Stomach (tissue), 19 donors: ENCODE measurements at places on chromosomes 7 and 10. TPM values are rescaled to one million over a fixed set of nuclear protein-coding genes. Genes with fewer than 3 reads are reported as not detected.
A peak's percentile ranks its signal among the peaks of the same experiment; 100 is the strongest.

DNA sequence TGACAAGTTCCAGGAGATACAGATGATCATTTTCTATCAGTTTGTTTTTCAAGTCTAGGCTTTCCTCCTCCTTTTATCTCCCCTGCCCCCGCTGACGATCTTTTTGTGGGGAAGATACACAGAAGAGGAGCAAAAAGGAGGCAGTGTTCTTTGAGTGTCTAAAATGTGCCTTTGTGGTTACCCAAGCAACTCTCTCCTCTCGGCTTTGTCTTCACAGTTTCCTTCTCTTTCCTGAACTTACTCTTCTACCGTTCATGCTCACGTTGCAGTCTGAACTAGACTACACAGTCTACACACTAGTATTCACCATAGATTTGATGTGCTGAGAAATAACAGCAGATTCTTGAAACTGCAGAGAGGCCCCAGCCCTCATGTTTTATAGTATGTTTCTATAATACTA is 23.6 kb downstream of the CEP41 start:
- H3K27me3 ChIP-seq = no peaks in the 10 kb centered on the region
- no peaks in the 10 kb centered on the region for H3K36me3 ChIP-seq
- no peak overlapping the region for H3K27ac ChIP-seq
- no peak overlapping the region for H3K4me3 ChIP-seq
- no peak for DNase-seq
- no peaks in the 10 kb centered on the region for H3K4me1 ChIP-seq

DNA sequence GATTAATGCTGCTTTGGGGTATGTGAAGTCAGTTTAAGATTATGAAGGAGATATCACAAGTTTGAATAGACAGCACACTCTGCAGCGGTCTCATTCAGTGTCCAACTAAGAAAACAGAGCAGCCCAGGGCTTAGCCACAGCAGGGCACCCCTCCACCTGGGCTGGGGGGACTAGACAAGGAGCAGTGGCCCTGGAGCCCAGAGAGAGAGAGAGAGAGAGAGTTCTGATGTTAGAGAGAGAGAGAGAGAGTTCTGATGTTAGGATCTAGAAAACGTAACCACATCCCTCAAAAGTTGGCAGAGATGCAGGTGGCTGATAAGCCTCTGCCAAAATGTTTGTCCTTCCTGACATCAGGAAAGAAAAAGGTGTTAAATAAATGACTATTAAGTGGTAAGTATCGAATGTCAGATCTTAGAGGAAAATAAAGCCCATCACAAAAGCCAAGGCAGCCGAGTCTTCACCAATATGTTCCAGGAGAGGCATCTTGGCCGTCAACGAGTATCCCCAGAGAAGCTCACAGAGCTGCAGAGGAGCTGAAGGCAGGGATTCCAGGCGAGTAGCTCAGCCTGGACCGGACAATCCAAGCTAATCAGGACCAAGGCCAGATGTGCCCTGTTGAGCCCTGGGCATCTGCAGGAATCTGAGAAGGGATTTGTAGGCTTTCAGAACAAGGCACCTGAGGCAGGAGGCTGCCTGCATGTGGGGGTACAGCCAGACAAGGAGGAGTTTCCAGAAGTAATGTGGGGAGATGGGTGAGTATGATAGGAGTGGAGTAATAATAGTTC is 150.1 kb upstream of the TCF7L2 start:
- H3K27ac ChIP-seq = no peak overlapping the region
- no peak for DNase-seq
- peaks cover 9% of the 10 kb centered on the region for H3K4me1 ChIP-seq
- H3K36me3 ChIP-seq = no peaks in the 10 kb centered on the region

- no peak for DNase-seq
- no peak overlapping the region for H3K27ac ChIP-seq
- no peaks in the 10 kb centered on the region for H3K36me3 ChIP-seq
- no peak overlapping the region for H3K4me3 ChIP-seq
- no peaks in the 10 kb centered on the region for H3K4me1 ChIP-seq
These were observed 27.7 kb upstream of the AMPH start for GRCh38 chr7:38658921-38659320.

- peaks cover 7% of the 10 kb centered on the region for H3K27me3 ChIP-seq
- no peaks in the 10 kb centered on the region for H3K36me3 ChIP-seq
- H3K27ac ChIP-seq = no peak overlapping the region
- no peak for DNase-seq
- H3K4me3 ChIP-seq = no peak overlapping the region
These were observed 264.7 kb upstream of the NFE2L3 start for GRCh38 chr7:25887266-25887665.

- H3K27ac ChIP-seq = no peak overlapping the region
- no peaks in the 10 kb centered on the region for H3K27me3 ChIP-seq
- H3K36me3 ChIP-seq = no peaks in the 10 kb centered on the region
- H3K4me1 ChIP-seq = no peaks in the 10 kb centered on the region
- no peak overlapping the region for H3K4me3 ChIP-seq
These were observed 72.1 kb upstream of the STARD3NL start for GRCh38 chr7:38105874-38106483.

DNA sequence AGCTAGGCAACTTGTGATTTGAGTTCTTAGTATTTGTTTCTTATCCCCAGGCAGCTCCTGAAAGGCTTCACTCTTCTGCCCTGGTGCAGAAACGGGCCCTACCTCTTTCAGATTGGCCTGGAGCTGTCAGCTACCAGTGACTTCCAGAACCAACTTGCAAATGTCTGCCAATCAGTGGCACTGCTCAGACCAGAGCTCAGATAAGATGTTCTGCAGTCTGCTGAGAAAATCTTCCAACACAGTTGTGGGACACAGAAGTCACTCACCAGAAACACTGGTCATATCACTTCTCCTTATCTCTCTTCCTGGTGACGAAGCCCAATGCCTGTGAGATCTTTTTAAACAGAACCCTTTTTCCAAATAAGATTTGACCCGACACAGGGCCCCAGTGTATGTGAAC is 81.9 kb upstream of the DUSP5 start:
- H3K27me3 ChIP-seq = no peaks in the 10 kb centered on the region
- H3K27ac ChIP-seq = peak overlapping the region; percentile 63
- no peak for DNase-seq
- H3K36me3 ChIP-seq = no peaks in the 10 kb centered on the region
- peaks cover 16% of the 10 kb centered on the region for H3K4me1 ChIP-seq

DNA sequence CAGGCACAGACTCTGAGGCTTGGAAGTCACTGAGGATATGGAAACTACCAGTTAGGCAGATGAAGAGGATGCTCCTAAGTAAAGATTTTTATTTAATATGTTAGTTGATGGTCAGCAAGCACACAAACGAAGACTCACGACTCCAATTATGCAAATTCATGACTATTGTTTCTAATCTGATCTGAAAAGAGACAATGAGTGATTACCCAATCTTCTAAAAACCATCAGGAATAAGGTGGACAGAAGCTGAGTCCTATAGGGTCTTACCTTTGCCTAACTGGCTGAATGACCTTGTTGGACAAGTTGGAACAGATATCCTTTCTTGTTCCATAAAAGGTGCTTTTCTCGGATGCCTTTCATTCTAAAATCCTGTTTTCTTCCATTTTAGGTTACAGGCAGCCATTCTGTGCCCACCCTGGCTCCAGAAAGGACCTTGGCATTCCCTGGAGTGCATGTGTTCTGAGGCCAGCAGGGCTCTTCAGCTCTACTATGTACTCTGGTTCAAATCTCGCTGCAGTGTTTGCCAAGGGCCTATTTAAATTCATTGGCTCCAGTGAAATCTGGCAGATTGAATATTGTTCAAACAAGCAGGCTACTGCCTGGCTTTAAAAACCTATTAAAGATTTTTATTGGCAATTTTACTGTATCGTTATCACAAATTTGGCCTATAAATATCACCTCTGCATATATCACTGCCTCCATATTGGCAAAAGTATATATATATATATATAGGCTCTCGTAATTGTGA is 77.5 kb downstream of the SLC25A13 start:
- DNase-seq = no peak
- H3K36me3 ChIP-seq = no peaks in the 10 kb centered on the region
- no peak overlapping the region for H3K27ac ChIP-seq
- no peak overlapping the region for H3K4me3 ChIP-seq
- H3K27me3 ChIP-seq = no peaks in the 10 kb centered on the region

DNA sequence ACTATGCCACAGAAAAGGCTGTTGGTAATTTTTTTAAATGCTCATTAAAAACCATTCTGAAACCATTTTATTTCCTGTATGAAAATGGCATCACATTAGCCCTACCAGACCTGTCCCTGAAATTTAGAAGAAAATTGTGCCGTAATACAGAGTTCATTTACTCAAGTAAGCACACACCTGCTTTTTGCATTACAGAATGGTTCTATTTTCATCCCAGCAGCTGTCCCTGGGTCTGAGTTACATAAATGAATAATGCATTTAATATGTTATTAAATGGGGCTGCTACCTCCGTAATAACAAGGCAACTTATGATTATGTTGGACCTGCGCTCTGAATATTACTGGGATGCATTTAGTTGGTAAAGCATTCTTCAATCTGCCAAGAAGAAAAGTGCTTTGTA is 508.9 kb downstream of the SORCS1 start:
- H3K27me3 ChIP-seq = no peaks in the 10 kb centered on the region
- H3K36me3 ChIP-seq = no peaks in the 10 kb centered on the region
- H3K27ac ChIP-seq = no peak overlapping the region
- no peaks in the 10 kb centered on the region for H3K4me1 ChIP-seq
- no peak for DNase-seq

- H3K4me3 ChIP-seq = no peak overlapping the region
- no peak overlapping the region for H3K27ac ChIP-seq
- no peaks in the 10 kb centered on the region for H3K27me3 ChIP-seq
- no peak for DNase-seq
- no peaks in the 10 kb centered on the region for H3K4me1 ChIP-seq
- no peaks in the 10 kb centered on the region for H3K36me3 ChIP-seq
These were observed 30.3 kb upstream of the CDK1 start for GRCh38 chr10:60747817-60748469.

GRCh38 chr7:135905355-135905754 is 71.8 kb downstream of the MTPN start:
- DNase-seq = no peak
- H3K27me3 ChIP-seq = no peaks in the 10 kb centered on the region
- no peaks in the 10 kb centered on the region for H3K36me3 ChIP-seq
- H3K4me1 ChIP-seq = no peaks in the 10 kb centered on the region

ZNF804B gene
- not detected for polyA plus RNA-seq
